A549 (cell line): ENCODE measurements at places on chromosomes 12 and 14. TPM values are rescaled to one million over a fixed set of nuclear protein-coding genes. Genes with fewer than 3 reads are reported as not detected.

DNA sequence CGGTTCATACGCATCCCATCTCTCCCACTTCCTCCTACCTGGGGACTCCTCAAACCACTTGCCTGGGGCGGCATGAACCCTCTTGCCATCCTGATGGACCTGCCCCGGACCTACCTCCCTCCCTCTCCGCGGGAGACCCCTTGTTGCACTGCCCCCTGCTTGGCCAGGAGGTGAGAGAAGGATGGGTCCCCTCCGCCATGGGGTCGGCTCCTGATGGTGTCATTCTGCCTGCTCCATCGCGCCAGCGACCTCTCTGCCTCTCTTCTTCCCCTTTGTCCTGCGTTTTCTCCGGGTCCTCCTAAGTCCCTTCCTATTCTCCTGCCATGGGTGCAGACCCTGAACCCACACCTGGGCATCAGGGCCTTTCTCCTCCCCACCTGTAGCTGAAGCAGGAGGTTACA is 3.6 kb downstream of the WNT1 start:
- DNase-seq, result no peak

GRCh38 chr12:52455821-52456220 is 3.9 kb upstream of the KRT6B start:
- DNase-seq, result no peak

- DNase-seq, result peak; percentile 77
Observed at GRCh38 chr12:2853626-2854025, 3.2 kb downstream of the TEX52 start.

DNA sequence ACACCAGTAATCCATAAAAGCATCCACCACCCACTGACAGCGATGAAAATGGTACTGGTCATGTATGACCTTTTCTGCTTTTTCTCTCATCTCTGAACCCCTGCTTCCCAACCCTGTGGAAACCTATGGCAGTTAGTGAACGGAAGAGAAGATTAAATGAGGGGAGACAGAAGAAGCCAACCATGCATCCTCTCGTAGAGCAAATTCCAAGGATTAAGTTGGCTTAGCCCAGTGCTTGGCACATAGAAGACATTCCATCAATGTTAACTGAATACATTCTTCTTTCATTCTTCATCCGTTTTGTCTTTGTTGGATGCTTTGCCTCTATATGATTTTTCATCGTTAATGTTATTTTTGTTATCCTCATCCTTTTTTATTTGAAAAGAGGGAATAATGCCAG is 339.7 kb upstream of the FLRT2 start:
- no peak for DNase-seq

Gene SERPINA4
- polyA plus RNA-seq, result not detected in 3 replicates

Gene MYF5
- polyA plus RNA-seq, result not detected in 3 replicates

DNA sequence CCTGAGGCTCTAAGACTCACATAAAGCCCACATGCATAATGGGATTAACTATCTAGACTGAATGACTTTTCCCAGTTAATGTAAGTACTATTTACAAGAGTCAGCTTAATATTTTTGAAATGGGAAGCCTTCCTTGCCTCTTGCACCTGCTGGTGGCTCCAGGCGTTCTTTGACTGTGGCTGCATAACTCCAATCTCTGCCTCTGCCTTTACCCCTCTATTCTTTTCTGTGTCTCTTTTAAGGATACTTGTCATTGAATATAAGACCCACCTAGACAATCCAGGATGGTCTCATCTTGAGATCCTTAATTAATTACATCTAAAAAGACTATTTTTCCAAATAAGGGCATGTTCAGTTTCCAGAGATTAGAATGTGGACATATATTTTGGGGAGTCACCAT is 66.9 kb upstream of the PCED1B start:
- no peak for DNase-seq

- DNase-seq, result no peak
Observed at GRCh38 chr14:100834794-100835547, 9.1 kb downstream of the MEG3 start.

Gene RAP1B
- polyA plus RNA-seq, result 196 to 206 TPM (median 205 TPM) in 3 replicates

GRCh38 chr12:89461649-89462612 is 62.7 kb downstream of the GALNT4 start:
- DNase-seq, result peak; percentile 51

- no peak for DNase-seq
Observed at GRCh38 chr12:65460063-65460462, 181.6 kb downstream of the MSRB3 start.

DNA sequence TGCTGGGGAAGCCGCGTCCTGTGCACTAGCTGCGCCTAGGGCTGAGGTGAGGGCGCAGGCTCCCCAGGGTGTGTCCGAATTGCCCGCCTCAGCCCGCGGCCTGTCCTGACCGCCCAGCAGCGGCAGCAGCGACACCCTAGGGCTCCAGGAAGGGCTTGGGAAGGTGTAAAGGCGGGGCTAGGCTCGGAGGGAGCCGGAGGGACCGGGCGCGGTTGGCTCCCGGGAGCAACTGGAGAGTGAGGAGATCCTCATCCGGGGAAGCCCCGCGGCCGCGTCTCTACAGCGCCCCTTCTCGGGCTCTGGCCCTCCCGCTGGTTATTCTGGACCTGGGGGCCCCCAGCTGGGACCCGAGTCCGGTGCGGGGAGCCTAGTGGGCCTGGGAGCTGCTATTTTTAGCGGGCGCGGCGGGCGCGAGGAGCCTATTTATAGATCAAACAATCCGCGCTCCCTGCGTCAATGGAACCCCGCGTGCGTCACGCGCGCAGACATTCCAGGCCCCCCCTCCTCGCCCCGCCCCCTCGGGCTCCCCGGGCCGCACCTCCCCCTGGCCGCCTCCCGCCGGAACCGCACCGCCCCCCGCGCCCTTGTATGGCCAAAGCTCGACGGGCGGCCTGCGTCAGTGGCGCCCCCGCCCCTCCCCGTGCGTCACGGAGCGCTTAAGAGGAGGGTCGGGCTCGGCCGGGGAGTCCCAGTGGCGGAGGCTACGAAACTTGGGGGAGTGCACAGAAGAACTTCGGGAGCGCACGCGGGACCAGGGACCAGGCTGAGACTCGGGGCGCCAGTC is at the start of gene NR4A1:
TSS of gene NR4A1 (plus strand) at position 685 of the 784 bp plus-strand sequence. CDS start 2,887 bp downstream, outside the sequence.
- DNase-seq, result peak; percentile 98

- no peak for DNase-seq
Observed at GRCh38 chr14:56953884-56954283, 143.6 kb upstream of the OTX2 start.

Gene SPIC
- not detected in 3 replicates for polyA plus RNA-seq

- DNase-seq, result no peak
Observed at GRCh38 chr12:125220404-125221273, 155.4 kb downstream of the AACS start.

Gene TDRD9
- not detected in 3 replicates for polyA plus RNA-seq

DNA sequence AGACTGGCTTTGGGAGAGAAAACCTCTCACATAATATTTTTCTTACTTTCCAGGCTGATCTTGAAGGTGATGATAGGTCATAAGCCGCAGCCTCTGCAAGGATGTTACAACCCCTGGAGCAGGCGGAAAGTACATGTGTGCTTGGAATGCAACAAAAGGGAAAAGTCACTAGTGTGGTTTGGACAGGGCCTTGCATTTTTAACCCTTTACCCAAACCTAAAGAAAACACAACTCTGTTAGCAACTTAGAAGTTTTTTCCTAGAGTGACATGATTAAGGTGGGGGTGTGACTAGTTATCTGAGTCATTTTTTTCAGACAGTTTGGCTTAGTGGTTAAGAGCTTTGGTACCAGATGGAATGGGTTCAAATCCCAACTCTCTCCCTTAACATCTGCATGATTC is 97.0 kb downstream of the TMEM30B start:
- no peak for DNase-seq

- no peak for DNase-seq
Observed at GRCh38 chr12:57715786-57716185, 21.9 kb downstream of the OS9 start.

Gene NPFF
- not detected in 3 replicates for polyA plus RNA-seq

DNA sequence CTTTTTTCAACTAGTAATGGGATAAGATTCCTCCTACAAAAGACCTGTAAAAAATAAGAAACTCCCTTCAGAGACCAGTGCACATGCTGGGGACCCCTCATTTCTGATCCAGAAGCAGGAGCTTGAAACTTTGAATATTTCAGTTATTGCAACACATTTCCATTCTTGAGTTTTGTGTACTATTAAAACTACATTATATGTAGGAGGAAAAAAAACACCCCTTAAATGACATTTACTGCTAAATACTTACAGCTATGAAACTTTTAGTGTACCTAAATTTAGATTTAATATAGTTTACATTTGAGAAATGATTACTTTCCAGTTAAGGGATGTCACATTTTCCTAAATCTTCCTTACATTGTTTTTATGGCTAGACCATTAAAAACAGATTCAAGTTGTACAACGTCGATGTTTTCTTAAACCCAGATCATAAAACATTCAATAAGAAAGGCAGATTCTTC is 4.1 kb downstream of the LRIG3 start:
- DNase-seq, result no peak

- peak; percentile 16 for DNase-seq
Observed at GRCh38 chr12:26701604-26702215, 131.3 kb downstream of the ITPR2 start.

DNA sequence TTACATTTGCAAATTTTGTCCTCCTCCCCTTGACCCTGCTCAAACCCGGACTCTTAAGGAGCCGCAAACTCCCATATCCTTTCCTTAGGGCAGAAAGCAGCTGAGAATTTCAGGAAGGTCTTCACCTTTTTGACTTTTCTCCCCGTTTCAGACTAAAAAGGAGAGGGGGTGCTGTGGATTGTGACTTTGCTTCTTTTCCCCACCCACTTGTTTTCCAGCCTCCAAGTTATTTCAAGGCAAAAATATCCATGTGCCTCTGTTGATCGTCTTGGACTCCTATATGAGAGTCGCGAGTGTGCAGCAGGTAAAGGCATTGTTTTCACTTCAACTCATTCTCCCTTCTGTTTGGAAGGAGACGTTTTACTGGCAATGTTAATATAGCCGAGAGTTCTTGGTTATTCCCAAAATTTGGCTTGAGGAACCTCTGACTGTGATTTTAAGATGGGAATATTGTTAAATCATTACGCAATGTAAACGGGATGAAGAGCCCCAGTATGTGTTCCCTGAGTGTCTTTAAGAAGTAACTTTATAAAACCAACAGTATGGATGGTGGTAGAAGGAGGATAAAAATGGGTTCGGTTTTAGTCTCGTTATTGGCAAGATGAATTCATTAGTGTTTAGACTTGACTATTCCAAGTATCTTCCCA is 663 bp downstream of the LRRK2 start:
- peak; percentile 17 for DNase-seq

DNA sequence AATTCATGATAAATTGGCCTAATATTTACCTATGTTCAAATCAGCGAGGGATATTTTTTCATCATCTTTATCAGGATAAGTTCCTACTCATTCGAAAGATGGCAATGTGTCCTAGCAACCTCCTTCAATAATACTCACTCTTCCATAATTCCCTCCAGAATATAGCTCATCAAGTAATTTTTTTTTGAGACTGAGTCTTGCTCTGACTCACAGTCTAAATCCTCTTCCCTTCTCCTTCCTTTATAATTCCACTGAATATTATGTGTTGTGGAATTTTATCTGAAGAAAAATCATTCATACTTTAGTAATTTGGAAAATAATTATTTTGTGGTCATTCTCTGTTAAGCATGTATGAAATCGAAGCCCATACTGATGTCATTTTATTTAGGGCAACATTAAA is 663.8 kb downstream of the FLRT2 start:
- DNase-seq, result no peak

DNA sequence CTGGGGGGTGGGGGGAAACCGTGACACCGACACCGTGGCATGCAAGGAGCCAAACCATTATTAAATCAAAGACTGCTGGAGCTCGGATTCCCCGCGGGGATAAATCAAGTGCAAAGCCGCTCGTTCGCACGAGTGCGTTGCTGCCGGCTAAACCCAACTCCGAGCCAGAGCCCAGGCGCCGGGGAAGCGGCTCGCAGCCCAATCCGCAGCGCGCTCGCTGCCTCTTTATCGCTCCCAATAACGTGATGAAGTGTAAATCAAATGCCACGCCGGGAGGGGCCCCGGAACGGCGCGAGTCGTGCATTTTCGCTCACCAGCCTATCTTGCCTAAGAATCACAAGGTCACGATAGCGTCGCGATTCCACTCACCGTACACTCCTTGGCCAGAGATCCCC is 1.3 kb downstream of the MDGA2 start:
- no peak for DNase-seq

GRCh38 chr12:42705863-42706262 is 116.3 kb upstream of the PRICKLE1 start:
- no peak for DNase-seq

- no peak for DNase-seq
Observed at GRCh38 chr12:82479511-82479910, 121.2 kb downstream of the METTL25 start.

- no peak for DNase-seq
Observed at GRCh38 chr14:98714626-98715425, 557.2 kb downstream of the BCL11B start.

Gene SYCP3
- polyA plus RNA-seq, result 0.12 to 0.27 TPM (median 0.22 TPM) in 3 replicates

- DNase-seq, result no peak
Observed at GRCh38 chr14:105075379-105076295, 10.4 kb upstream of the GPR132 start.

GRCh38 chr14:90495357-90496276 is 98.8 kb downstream of the CALM1 start:
- DNase-seq, result peak; percentile 62

Gene CIROP
- polyA plus RNA-seq, result not detected in 3 replicates

Gene ASIC1
- 6.2 to 8.5 TPM (median 6.7 TPM) in 3 replicates for polyA plus RNA-seq
